Activated T-cell treated with anti-CD3 and anti-CD28 coated beads for 4 hours (primary cell): ENCODE measurements at places on chromosomes 5 and 9.

DNA sequence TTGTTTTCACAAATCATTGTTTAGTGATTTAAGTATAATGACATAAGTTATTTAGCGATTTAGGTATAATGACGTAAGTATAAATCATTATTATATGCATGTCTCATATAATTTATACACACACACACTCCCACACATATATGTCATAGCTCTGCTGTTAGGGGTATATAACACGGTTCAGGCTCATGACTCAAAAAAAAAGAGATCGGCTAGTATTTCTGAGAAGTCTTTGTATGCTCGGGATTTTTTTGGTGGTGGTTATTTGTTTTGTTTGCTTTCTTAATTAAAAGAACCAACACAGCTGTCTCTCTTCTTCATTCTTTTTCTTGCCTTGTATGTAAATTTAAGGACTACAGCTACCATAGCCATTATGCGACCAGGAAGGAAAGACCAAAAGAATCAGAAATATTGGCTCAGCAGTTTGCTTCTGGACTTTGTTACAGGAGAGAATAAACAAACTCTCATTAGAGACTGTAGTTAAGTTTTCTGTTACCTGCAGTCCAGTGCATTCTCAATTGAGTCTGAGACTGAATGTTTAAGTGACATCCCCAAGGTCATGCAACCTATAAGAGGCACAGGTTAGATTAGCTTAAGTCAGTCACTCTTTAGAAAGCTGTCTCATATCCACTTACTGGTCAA lies 83.2 kb upstream of the NREP start:
- DNase-seq: no peak

DNA sequence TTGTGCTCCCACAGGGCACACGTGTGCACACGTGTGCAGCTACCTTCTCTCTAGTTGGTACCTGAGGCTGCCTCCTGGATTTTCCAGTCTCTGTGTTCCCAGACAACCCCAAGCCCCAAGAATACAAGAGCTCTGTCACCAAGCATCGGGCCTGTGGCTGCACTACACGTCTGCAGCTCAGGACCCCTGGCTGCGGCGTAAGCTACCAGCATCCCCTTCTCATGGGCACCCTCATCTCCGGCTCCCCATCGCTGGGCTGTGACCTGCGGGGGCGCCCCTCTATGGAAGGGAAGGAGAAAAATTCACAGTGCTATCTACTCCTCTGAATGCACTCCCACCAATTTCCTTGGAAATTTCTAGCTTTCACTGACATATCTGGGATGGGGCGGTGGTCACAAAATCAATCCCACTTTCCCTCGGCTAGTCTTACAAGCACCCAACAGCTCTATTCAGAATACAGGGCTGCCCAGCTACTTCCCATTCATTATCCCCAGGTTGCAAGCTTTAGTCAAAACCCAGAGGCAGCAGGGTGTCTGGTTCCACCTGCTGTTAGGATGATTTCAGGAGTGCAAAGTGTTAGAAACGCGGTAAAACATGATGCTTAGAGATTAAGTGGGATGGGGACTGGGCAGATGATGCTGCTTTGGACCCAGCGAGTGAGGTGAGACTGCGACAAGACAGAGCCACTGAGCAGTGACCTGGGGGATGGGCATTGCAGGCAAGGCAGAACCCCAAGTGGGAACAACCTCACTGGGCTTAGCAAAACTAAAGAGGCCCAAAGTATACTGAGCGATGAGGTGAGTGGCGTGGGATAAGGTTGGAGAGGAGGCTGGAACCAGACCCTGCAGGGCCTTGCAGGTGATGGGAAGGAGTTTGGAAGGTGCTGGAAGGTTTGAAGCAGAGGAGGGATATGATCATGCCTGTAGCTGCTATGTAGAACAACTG lies 121.7 kb downstream of the KCNIP1 start:
- no peak for DNase-seq

- no peak for DNase-seq
Measured at GRCh38 chr9:99736291-99736690, 85.4 kb upstream of the NR4A3 start.

GRCh38 chr5:151288180-151288579 lies 15.4 kb downstream of the SLC36A3 start:
- DNase-seq: no peak

DNA sequence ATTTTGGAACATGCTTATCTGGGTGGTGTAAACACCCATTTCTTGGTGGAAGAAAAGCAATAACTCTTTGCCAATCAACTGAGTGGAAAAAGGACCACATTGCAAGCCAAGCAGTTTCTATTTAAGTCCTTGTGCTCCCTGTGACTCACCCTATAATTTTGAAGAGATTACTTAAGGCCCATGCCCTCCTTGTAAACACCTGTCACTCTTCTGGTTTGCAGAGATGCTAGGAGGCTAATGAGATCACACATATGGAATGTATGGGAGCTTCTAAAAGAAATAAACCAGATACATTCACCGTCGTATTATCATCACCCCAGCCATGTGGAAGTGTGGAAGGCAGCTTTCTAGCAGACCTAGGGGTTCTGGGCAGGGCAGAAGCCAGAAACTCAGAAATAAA lies 337.1 kb downstream of the GADD45G start:
- DNase-seq: no peak

GRCh38 chr5:154956712-154957111 lies 15.8 kb downstream of the MRPL22 start:
- no peak for DNase-seq

DNA sequence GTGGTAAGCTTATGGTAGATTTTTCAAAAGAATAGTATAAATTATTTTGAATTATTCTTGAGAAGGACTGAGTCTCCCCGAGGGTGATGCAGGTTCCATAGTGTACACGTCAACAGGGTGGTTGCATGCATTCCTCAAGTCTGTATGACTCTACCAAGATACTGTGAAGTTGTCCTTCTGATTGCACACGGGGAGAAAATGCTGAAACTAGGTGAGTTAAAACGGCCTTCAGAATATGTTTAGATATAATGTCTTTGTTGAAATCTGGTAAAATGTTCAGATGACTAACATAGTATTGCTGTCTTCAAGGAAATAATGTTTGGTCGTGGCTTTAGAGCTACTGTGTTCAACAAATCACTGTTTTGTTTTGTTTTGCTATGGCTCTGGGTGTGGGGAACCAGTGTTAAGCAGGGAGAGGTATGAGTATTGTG lies 22.4 kb upstream of the TNFAIP8 start:
- DNase-seq: no peak

DNA sequence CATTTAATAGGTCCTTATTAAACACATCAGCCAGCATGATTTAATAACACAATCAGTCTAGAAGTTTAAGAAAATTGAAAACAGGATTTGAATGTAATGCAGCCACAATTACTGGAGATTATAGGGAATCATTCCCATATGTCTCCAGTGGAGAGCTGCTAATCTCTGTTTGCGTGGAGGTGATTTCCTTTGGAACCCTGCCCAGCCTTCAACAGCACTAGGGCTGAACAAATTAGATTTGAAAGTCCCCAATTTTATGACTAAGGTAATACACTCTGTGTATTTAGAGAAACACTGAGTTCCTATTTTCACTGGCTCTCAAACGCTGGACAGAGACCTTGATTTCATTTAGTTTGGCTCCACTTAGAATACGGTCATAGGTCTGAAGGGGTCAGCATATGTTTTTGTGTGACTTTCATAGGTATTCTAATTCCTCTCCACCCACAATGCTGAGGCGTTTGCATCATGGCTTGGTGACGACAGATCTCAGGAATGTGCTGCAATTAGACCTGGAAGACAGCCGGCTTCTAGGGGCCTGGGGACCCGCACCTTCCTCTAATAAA lies 508.3 kb downstream of the EBF1 start:
- DNase-seq: no peak

GRCh38 chr5:150780816-150781221 lies 2.3 kb downstream of the SMIM3 start:
- DNase-seq: no peak

- DNase-seq: no peak
Measured at GRCh38 chr9:37732952-37733351, 20.7 kb upstream of the TRMT10B start.

DNA sequence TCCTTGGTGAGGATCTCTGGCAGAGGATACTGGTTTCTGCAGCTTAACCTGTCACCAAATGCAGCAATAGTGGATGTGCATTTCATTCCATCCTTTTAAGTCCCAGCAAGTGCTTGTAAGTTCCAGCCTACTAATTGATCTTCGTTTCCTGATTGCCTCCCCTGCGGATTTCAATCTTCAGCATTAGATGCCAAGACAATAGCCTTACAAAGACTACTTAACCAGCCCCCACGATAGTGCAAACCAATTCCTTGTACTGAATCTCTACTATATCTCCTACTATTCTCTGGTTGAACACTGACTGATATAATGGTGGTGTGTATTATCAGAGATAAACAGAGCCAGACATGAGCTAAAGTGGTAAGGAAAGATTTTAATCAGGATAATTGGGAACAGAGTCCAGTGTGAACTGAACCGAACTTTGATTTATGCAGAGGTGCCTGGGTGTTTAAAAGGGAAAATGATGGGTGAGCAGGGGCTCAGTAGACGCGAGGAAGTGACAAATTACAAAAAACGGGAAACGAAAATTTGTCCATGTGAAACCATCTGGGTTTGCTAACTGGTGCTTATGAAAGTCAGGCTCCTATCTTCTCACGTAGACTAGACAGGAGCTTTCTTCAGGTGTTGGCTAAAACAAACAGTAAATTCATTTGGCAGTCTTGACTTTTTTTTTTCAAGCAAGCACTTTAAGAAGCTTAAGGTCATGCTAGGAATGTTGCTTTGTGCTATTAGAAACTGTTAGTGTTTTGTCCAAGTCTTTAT lies 106.9 kb upstream of the ST8SIA4 start:
- DNase-seq: no peak

GRCh38 chr5:112762113-112762810 lies 24.6 kb downstream of the APC start:
- DNase-seq: no peak

DNA sequence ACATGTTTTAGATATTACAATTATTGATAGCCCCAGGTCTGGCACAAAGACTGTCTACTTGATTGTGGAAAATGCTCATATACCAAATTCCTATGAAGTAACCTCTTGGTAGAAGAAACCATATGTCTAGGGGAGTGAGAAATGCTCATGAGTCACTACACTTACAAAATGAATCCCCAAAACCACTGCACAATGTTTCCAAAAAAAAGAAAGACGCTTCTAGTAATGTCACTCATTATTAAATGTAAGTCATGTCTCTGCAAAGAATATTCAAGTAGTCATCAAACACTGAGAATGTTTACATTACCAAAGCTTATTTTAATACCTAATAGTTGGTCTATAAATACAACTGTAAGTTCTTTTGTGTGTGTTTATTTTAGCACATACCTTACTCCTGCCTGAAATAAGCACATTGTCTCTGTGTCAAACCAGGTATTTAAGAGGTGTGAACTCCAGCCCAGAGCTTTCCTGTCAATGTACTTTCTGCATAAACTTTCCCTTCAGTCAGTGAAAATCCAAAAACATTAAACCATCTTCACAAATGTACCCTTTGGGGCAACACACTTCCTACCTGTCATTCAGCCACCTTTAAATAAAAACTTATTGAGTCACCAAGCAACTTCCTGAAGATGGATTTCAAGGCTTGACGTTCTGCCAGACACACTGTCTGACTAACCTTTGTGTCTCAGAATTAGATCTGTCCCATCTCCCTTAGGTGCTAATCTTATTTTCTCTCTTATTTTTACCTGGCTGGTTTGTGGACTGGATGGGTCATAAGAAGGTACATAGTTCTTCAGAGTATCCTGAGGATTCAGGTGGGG lies 194.0 kb downstream of the NFIB start:
- DNase-seq: no peak

- no peak for DNase-seq
Measured at GRCh38 chr5:95087816-95088317, 197.0 kb downstream of the MCTP1 start.

DNA sequence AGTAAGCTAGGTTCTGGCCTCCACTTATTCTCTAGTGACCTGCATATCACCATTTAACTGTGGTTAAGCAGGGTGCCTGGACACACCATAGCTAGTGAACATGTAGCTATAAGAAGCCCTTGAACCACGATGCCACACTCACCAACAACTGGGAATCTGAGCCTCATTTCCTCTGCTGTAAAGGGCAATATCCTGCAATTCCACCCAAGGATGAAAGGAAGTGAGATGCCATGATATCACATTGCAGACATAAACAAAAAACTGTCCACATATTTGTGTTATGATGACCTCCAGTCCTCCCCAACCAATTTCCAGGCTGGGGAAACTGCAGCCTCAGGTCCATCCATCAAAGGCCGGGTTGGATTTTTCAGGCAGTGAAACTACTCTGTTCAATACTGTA lies 10.4 kb downstream of the TNIP1 start:
- no peak for DNase-seq

DNA sequence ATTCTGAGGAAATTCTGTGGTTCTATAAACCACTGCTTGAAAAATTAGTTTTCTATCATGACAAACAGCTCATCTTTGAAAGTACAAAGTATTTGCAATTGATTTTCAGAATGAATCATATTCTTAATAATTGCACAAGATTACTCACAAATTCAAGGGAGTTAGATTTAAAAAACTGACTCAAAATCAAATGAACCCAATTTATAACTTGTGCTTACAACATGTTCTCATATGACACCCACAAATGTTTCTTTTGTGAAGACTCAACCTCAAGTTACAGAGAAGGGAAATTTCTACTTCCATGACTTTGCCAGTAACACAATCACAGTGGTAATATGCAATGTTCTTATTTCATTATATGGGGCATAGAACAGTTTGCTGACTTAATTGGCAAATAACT lies 272.0 kb upstream of the ACTBL2 start:
- no peak for DNase-seq

DNA sequence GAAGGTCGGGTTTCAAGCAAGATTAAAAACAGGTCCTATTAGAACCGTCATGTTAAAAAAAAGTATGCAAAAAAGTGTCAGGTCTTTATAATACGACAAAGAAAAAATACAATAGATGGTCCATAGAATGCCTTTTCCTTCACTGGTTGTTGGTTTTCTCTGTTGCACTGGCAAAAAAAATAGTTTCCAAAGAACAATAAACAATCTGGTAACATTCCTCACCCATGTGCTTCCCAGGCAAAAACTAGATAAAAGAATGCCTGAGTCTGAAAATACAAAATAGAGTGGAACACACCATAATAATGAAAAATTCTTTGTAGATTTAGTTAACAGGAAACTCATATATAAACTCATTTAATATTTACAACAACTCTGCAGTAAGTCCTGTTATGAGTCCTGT lies 590.0 kb upstream of the DMAC1 start:
- DNase-seq: no peak

DNA sequence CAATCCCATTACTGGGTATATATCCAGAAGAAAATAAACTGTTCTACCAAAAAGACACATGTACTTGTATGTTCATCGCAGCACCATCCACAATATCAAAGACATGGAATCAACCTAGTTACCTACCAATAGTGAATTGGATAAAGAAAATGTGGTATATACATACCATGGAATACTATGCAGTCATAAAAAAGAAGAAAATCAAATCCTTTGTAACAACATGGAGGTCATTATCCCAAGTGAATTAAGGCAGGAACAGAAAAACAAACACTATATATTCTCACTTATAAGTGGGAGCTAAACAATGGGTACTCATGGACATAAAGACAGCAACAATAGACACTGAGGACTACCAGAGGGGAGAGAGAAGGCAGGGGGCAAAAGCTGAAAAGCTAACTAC lies 67.7 kb downstream of the NR2F1-AS1 start:
- DNase-seq: no peak

- no peak for DNase-seq
Measured at GRCh38 chr5:168528521-168529373, at the start of gene FBLL1. FBLL1 (plus strand) TSS chr5:168529305; CDS start chr5:168529505, 200 bp downstream.

GRCh38 chr9:17994695-17995425 lies 416.0 kb downstream of the SH3GL2 start:
- DNase-seq: no peak

- no peak for DNase-seq
Measured at GRCh38 chr9:128835246-128836210, 5.9 kb upstream of the SPOUT1 start.
